ENCODE measurements at places on chromosomes 2 and 18.

DNA sequence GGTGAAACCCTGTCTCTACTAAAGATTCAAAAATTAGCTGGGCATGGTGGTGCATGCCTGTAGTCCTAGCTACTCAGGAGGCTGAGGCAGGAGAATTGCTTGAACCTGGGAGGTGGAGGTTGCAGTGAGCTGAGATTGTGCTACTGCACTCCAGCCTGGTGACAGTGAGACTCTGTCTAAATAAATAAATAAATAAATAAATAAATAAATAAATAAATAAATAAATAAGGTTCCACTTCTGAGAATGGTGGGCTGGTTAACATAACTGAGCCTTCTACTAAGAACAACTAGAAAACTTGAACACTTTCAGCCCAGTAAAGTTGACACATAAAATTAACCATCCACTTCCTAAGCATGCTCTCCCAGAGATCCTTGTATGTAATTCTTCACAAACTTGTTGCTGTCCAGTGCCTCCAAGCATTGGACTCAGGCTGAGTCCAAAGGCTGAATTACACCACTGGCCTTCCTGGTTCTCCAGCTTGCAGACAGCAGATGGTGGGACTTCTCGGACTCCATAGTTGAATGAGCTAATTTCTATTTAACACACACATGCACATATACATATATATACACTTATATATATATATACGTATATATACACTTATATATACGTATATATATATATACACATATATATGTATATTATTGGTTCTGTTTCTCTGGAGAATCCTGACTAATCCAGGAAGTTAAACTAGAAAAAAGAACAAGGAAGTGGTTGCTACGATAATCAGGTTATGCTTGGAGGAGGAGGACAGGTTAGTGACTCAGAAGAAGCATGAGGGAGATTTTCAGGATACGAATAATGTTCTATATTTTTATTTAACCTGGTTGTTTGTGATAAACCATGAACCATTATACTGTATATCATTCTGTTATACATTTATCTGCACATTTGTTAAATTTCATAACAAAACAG lies 348.8 kb downstream of the METTL4 start:
- DNase-seq, result no peak

DNA sequence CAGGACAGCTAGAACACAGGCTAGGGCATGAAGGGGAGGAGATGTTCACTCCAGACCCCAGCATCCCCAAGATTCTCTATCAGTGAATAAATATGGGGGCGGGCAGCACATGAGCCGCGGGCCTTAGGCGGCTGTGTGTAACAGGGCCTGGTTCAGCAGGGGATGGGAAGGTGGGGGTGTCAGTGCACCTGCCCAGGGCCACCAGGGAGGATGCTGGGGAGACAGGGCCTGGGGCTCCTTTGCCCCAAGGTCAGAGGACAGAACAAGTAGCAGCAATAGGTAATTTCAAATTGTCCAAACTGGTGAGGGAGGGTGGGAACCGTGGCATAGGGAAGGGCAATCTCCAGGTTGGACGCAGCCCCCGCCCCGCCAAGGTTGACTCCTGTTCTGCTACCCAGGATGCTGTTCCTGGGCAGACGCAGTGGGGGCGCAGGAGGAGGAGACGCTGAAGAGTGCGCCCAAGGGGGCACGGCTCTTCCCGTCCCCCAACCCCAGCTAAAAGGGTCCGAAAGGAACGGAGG lies 16.2 kb downstream of the CYP26B1 start:
- DNase-seq, result peak; percentile 41

- no peak for DNase-seq
These were observed 127.3 kb downstream of the TTN start for GRCh38 chr2:178679891-178680290.

- DNase-seq, result no peak
These were observed 362.4 kb downstream of the KCNJ3 start for GRCh38 chr2:155060896-155061295.

GRCh38 chr2:178119179-178119922 lies 7.1 kb downstream of the RBM45 start:
- DNase-seq, result no peak

- DNase-seq, result no peak
These were observed 398.6 kb upstream of the CDH7 start for GRCh38 chr18:65352186-65352585.

- no peak for DNase-seq
These were observed 112.1 kb upstream of the FHL2 start for GRCh38 chr2:105510761-105511528.

DNA sequence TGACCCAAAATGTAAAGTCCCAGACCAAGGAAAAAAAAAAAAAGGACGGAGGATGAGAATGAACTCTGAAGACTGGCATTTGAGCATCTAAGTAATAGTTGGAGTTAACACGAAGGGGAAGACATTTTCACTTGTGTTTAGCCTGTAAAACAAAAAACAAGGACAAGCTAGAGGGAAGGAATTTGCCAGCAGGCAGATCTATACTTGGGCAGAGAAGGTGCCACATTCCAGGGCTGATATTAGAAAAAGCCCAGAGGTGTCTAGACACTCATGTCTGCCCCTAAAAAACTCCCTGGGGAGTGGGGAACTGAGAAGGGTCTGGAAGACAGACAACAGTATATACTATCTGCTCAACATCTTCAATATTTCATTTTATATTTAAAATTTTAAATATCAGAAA lies 171.1 kb downstream of the ZEB2 start:
- DNase-seq, result no peak

DNA sequence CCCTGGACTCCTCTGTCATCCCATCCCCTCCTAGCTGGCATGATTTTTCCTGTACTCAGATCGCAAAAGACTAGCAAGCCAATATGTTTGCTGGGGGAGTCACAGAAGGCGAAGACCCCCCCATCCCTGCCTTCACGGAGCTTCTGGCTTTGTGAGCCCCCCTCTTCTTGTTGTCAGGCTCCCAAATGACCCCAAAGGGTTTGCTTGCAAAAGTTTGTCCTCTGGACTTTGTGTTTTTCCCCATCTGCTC lies 169.9 kb downstream of the SMAD7 start:
- no peak for DNase-seq

DNA sequence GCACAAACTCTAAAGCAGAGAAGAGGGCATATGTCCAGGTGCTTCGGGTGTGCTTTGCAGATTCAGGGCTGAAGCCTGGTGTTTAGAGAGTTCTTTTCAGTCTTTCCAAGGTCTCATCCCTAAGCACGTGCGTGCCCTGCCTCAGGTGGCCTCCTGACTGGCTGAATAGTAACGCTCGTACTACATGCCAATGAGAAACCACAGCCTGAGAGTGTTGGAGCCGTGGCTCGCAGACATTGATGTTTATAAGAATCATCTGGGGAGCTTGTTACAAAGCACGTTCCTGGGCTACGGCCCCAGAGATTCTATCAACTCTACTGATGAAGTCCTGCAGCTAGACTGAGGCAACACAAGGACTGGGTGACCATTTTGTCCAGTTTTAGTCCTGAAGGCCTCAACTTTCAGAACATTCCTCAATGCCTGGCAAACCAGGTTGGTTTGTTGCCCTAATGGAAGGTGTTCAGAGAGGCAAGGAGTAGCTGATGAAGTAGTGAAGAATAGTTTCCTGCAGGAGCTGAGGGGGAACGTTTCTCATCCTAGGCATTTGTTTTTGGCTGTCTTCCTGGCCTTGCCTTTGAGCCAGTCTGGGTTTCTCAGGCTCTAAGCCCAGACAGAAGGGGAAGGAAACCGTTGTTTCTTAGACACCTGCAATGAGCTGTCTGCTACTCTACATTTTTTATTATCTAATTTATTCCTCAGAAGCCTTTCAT lies 31.5 kb upstream of the HAAO start:
- no peak for DNase-seq

GRCh38 chr2:186612555-186613440 lies 22.9 kb downstream of the ITGAV start:
- DNase-seq, result no peak

GRCh38 chr18:78138983-78139496 lies 840.6 kb upstream of the SALL3 start:
- DNase-seq, result no peak

DNA sequence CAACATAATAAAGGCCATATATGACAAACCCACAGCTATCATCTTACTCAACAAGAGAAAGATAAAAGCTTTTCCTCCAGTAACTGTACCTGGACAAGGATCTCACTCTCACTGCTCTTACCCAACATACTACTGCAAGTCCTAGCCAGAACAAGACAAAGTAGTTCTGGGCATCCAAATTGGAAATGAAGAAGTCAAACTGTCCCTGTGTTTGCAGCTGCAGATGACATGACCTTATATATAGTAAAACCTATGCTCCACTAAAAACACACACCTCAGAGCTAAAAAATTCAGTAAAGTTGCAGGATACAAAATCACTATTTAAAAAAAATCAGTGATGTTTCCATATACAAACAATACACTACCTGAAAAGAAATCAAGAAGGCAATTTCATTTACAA lies 32.2 kb downstream of the USP34 start:
- DNase-seq, result no peak

DNA sequence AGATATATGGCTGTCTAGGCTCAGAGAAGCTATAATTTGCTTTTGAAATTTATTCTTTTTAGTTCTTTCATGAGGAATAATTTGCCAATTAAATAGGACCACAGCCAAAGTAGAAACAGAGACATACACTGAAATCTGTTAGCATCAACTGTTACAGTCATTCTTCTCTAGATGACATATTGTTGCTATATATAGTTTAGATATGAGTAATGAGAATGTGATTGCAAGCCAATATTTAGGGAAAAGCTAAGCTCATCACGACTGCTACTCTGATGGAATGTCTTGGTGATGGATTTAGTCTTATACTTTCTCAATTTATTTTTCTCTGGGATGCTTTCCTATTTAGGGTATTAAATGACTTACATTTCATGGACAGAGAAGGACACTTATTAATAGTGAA lies 259.1 kb downstream of the LNPK start:
- no peak for DNase-seq

DNA sequence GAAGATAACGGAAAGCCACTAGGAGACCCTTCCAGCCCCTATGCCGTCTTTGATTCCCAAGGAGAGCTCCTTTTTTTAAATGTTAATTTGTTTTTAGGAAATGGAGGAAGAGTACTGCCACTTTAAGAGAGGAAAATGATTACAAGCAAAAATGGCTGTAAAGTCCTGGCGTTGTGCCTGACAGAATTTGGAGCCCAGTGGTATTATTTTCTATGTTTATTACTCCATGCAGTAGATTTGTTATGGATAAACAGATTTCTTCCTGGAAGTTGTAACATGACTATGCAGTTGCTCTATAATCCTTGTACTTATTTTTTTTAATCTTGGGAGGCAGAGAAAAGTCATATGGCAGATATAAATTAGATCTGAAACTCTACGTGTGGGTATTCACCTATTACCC lies 141.3 kb downstream of the GBX2 start:
- DNase-seq, result no peak

- DNase-seq, result no peak
These were observed 105.1 kb downstream of the SP3 start for GRCh38 chr2:173860082-173860481.

GRCh38 chr18:23563377-23564043 lies 22.8 kb downstream of the NPC1 start:
- DNase-seq, result no peak

GRCh38 chr2:147623328-147623727 lies 221.5 kb upstream of the ACVR2A start:
- DNase-seq, result no peak

GRCh38 chr2:155125585-155126230 lies 427.2 kb downstream of the KCNJ3 start:
- no peak for DNase-seq

DNA sequence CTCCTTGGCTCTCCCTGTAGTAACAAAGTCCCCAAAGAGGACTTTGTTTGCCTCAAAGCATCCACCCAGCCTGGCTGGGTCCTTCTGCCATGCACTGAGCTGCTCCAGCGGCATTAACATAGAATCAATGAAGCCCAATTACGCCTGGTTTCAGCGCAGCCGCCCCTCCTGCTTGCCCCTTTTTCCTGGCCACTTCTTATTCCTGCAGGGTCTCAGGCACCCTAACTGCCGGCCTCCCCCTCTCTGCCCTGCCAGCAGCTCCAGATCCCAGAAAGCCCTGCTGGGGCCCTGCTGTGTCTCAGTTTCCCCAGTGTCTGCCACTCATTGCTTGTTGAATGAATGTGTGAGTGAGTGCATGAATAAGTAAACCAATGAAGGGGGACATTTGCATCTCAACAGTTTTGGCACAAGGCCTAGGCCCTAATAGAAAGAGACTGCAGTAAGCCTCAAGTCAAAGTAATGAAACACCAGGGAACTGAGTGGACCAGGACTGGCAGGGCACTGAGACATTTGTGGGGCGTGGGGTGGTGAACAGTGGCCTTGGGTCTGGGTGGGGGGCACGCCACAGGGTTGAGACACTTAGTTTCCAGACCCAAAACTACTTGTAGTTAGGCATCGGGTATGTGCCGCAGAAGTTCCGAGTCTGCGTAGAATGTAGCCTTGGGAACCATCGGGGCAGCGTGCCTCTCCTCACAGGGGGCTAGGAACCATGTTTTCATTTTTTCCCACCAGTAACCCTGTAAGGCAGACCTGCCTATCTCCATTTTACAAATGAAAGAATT lies 60.6 kb downstream of the SMAD7 start:
- DNase-seq, result no peak

GRCh38 chr2:195763866-195764265 lies 106.8 kb downstream of the SLC39A10 start:
- no peak for DNase-seq

DNA sequence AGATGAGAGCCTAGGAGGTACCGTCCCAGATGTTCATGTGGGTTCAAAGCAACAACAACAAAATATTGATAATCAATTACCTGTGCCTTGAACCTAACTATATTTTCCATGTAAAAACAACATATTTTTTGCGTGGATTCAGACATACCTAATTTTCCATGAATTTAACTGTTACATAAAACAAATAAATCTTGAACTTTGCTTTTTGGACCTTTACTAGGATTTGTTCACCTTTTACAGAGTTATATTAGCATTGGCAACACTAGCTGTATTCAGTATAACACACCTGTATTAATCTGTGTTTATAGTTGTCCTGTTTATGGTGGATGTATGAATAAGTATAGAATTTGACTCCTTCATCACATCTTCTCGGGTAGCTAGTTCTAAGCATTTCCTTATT lies 115.8 kb upstream of the STON1 start:
- DNase-seq, result no peak

DNA sequence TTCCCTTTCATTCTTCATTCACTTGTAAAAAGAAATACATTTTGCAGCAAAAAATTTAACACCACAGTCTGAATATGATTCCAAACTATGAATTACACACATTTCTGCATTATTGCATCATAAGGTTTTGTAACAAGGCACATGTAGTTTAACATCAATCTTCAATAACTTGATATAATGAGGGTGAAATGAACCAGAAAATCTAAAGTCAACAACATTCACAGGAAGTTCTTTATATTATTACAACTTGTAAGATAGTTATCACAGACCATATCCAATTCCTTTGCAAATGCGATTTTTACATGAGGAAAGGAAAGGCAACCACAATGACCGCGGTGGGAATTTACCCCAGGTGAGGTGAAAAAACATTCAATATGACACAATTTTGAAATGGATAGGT lies 213.3 kb downstream of the NAPG start:
- no peak for DNase-seq

DNA sequence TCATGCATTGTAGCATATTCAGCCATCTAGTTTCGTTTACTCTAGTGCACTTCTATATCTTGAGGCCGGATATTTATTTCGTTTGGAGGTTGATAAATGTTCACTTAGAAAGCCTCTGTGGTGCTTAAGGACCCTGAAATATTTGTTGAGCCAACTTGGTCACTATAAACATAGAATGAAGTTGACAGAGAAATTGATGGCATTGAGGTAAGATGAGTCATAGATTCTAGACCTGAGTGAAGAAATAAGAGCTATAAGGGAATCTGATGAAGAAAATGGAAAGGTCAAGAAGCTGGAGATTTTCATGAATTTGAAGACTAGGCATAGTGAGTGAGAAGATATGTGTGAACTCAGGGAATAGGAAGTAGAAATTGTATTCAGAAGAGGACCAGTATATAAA lies 35.9 kb downstream of the EPC2 start:
- DNase-seq, result no peak

Data from RWPE2 (cell line).